Umbilical cord (tissue), 2 donors: ENCODE measurements at places on chromosomes 6 and 20. TPM values are rescaled to one million over a fixed set of nuclear protein-coding genes. Genes with fewer than 3 reads are reported as not detected.

GRCh38 chr6:42124223-42124836 lies 18.1 kb downstream of the C6orf132 start:
- no peak for DNase-seq

DNA sequence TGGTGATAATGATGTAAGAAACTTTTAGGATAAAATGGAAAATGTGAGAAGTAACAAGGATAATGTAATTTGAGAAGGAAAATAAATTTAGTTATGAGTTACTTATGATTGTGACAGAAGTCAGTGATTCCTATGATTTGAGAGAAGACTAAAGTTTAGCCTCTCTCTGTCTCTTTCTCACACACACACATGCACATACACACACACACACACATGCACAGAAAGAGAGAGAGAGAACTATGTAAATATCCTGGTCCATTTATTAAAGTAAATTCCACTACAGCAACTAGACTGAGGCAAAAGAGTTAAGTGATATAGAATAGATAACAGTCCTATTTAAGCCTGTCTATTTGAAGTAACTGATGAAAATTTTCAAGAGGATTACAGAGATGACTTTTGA lies 375.2 kb downstream of the CD109 start:
- DNase-seq = peak; percentile 40

DNA sequence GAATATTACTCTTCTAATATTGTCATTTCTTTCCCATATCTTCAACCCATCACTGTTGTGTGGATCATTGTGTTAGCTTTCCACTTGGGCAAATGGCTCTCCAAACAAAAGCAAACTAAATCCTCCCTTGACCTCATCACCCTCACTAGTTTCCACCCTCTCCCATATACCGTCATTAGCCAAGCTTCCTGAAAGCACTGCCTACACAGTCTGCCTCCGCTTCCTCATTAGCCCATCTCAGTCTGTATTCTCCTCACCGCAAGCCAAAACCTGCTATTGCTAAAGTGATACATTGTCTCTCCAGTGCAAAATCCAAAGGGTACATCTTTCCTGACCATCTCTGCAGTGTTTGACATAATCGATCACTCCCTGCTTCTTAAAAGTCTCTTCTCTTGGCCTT lies 212.6 kb downstream of the CLIC5 start:
- DNase-seq = no peak

The PABPC1L gene
- 6.5 TPM for total RNA-seq

- no peak for DNase-seq
Measured at GRCh38 chr6:149362289-149362688, 37.8 kb upstream of the SUMO4 start.

DNA sequence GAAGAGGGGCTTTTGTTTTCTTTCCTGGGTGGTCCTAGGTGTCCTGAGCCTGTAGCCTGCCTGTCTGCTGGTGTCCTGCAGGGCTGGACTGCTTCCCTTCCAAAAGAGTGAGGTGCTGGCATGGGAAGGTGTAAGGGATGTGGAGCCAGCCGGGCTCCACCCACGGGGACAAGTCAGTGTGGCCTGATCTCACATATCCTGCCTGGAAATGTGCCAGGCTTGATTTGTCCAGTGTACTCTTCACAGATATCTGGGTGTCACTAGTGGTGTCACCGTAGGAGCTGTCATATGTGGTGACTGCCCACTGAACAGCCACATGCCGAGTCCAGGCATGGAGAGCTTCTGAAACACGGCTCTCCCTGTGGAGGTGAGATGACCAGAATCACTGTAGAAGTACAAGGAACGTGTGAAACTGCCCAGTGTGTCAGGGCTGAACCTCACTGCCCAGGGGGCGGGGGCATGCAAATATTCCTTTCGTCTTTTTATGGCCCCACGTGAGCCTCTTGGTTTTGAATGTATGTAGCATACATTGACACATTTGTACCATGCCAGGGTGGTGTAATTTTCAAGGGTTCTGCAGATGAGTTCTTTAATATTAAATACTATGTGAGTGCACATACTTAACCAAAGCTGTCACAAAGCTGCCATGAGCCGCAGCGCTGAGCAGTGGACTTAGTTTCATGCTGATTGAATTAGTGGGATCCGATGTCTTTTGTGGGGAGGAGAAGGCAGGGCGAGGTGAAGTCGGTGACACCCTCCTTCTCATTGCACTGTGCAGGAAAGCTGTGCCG lies 55.8 kb downstream of the CDH4 start:
- no peak for DNase-seq

- DNase-seq = no peak
Measured at GRCh38 chr20:50918403-50918802, 12.8 kb downstream of the ADNP start.

GRCh38 chr6:162337412-162337811 lies 390.2 kb downstream of the PRKN start:
- no peak for DNase-seq

The BANF2 gene
- total RNA-seq = 2.2 TPM

DNA sequence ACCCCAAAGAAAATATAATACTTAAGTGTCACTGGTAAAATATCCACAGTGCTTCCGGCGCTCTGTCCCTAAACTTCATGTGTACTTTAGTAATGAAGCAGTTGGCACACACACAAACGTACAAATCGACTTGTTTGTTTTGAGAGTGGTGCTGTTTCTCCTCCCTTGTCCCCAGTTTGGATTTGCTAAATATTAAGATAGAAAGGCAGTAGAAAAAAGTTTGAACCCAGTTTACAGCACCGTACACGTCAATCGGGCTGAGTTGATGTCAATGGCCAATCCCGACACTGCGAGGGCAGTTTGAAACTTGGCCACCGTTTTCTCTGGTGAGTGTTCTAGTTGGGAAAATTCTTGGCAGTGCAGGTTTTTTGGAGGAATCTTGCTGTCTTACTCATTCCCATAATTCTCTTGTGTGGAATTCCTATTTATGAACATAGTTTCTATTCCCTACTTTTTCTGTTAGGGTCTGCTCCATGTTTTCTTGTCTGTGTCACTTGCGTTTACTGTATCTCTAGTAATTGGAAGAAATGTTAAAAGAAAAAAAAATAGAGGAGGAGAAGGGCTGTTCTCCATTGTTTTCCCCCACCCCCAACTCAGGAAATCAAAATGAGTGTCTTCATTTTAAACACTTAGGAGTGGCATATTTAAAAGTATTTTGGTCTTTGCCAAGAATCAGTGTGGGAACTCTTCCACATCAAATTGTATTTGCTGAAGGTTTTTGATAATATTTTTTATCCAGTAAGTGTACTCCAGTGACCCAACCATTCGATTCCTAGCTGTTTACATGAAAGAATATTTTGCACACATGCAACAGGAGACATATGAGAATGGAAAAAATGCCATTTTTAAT lies 72.3 kb downstream of the OR2B2 start:
- peak; percentile 80 for DNase-seq

The MBOAT1 gene
- total RNA-seq = 0.72 TPM

The CD93 gene
- total RNA-seq = 46.7 TPM

DNA sequence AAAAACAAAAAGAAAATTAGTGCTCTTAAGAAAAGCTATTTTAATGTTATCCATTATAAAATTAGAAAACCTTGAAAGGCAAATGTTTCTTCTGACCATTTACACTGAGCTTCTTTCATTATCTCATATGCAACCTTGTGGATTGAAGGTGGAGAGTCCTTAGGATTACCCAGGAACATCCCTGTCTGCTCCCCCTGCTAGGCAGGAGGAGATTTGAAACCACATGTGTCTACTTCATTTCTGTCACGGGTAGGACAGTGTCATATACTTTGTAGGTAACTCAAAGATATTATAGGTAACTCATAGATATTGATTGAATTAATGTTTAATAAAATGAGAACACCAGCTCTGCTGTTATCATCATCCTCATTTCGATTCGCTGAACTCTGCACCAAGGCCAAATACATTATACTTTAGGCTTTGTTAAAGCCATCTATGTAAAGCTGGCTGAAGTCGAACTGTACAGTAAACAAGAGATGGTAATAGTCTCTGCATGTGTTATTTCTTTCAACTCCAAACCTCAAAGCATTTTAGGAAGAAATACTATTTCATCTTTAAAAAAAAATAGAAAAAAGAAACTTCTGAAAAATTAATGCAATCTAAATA lies 49.5 kb downstream of the HDAC2 start:
- DNase-seq = no peak

DNA sequence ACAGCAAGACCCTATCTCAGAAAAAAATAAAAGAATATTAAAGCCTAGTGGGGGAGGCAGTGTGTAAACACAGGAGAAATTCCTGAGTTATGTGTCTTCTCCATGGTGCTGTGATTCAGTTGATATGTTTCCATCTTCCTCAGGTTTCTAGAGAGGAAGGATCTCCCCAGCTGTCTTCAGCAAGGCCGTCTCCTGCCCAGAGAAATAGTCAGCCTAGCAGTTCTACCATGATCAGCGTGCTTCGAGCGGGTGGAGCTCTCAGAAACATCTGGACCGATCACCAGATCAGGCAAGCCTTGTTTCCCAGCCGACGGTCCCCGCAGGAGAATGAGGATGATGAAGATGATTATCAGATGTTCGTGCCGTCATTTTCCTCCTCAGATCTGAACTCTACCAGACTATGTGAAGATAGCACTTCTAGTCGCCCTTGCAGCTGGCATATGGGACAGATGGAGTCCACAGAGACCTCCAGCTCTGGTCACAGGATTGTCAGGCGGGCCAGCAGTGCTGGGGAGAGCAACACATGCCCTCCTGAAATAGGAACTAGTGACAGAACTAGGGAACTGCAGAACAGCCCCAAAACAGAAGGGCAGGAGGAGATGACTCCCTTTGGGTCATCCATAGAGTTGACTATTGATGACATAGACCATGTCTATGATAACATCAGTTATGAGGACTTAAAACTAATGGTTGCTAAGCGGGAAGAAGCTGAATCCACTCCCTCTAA lies 34.9 kb upstream of the MTHFD1L start:
- no peak for DNase-seq

The MANEA gene
- total RNA-seq = 26.7 TPM

The RSPO3 gene
- total RNA-seq = 1.2 TPM

DNA sequence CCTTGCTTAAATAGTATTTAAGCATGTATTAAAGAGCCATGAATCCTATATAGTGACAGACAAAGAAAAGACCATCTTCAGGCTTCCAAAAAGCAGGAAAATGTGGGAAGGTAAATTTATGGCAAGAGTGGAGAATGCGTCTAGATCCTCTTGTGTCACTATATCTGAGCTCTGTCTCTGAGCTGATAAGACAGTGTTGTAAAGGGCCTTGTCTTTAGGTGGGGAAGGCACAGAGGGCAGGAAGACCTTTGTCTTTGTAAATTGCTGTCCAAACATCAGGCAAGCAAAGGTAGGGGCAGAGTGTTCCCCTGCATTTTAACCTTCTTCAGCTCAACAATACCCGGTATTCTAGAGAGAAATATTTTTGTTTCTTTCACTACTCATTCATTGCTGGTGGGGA lies 33.9 kb upstream of the MBOAT1 start:
- DNase-seq = no peak

The ARMH2 gene
- total RNA-seq = not detected

The FAM162B gene
- total RNA-seq = 2.2 TPM

The SLC35D3 gene
- 0.72 TPM for total RNA-seq

DNA sequence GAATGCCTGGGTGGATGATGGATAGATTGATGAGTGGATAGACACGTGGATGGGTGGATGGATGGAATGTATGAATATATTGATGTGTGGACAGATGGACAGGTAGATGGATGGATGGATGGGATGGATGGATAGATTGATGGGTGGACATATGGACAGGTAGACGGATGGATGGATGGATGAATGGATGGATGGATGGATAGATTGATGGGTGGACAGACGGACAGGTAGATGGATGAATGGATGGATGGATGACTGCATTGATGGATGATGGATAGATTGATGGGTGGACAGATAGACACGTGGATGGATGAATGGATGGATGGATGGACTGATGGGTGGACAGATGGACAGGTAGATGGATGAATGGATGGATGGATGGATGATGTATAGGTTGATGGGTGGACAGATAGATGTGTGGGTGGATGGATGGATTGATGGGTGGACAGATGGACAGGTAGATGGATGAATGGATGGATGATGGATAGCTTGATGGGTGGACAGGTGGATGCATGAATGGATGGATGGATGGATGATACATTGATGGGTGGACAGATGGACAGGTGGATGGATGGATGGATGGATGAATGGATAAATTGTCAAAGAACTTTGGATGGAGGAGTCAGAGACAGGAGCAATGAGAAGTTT lies 171.4 kb upstream of the AFDN start:
- no peak for DNase-seq

The THBD gene
- total RNA-seq = 33.5 TPM

- no peak for DNase-seq
Measured at GRCh38 chr6:34383656-34384320, 8.7 kb downstream of the NUDT3 start.

GRCh38 chr6:33007831-33008400 lies 1.5 kb downstream of the HLA-DOA start:
- DNase-seq = no peak

The FOXS1 gene
- total RNA-seq = 0.72 TPM

The ULBP2 gene
- 3.6 TPM for total RNA-seq

The TUBB2B gene
- total RNA-seq = 73.4 TPM

DNA sequence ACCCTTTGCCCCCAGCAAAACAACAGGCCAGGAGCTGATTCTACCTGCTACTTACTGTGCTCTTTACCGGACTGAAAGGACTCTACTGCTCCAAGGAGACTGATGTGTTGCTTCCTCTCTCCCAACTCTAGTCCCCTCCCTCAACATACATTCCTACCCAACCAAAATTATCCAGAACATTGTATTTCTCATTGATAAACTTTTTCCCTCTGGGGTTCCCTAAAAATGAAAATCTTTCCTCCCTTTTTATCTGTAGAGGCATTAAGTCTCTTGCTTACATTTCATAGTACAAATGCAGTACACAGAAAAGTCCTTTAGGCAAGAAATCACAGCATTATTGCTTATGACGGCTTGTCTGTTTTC lies 940 bp upstream of the HS3ST5 start:
- DNase-seq = no peak

- DNase-seq = no peak
Measured at GRCh38 chr6:11824986-11825385, 46.4 kb upstream of the ADTRP start.

- DNase-seq = no peak
Measured at GRCh38 chr6:18259675-18260447, 4.5 kb downstream of the DEK start.

DNA sequence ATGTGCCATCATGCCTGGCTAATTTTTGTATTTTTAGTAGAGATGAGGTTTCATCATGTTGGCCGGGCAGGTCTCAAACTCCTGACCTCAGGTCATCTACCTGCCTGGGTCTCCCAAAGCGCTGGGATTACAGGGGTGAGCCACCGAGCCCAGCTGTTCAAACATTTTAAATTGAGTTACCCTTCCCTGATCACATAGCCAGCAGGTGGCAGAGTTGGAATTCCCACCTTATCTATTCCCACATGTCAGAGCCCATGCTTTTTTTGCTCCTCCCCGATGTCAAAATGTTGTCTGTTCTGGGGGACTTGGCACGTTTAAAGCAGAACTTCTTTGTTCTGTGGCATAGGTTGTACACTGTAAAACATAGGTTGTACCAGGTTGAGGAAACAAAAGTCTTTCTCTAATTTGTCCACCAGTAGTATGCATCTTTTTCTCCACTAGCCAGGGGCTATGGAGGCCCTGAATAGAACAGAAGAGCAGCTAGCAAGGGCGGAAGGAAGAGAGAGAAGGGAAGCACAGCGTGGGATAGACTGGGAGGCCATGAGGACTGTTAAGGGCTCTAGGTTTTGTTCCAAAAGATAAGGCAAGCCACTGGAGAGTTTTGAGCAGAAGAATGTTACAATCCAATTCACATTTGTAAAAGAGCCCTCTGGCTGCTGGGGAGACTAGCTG lies 7.3 kb upstream of the LBP start:
- DNase-seq = no peak

GRCh38 chr6:82711971-82712370 lies 348.4 kb downstream of the TPBG start:
- no peak for DNase-seq

The TAAR6 gene
- total RNA-seq = not detected
